Hematopoietic multipotent progenitor cell (in vitro differentiated cells): ENCODE measurements at places on chromosomes 2 and 18. TPM values are rescaled to one million over a fixed set of nuclear protein-coding genes. Genes with fewer than 3 reads are reported as not detected.

DNA sequence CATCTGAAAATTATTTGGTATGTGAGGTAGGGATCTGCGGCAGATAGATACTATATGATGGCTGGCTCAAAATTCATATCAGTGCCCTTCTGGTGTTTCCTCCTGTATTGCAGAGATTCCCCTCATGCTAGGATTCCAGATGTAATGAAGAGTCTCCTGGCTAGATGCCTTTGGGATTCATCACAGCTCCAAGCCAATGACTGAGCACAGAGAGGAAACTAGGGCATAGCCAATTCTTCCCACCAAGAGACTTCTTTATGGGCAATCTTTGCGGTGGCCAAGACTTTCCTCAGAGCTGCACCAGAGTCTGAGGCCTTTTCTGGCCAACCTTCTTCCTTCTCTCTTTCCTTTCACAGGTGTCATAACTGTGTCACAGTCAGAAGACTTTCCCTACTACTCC is 25.5 kb upstream of the CIB4 start:
- DNase-seq: no peak

DNA sequence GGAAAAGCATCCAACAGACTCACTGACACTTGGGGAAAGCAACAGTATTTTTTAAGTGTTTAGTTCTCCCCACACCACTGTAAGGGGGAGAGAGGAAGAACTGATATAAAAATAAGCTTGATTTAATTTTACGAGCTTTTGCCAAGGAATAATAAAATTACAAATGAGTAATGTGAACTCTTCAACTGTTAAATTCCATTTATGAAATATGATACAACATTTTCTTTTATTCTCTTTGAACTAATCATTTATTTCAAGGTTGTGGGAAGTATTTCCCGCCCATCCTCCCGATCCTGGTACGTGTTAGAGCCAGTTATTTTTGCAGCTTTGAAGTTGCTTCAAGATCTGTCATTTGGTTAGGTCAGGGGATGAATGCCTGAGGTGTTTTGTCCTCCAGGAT is 35.2 kb downstream of the WDPCP start:
- DNase-seq: no peak

GRCh38 chr18:35516351-35516750 is 18.6 kb upstream of the INO80C start:
- DNase-seq: no peak

- DNase-seq: no peak
These were observed 138.7 kb upstream of the CCDC150 start for GRCh38 chr2:196500686-196501431.

GRCh38 chr2:188293601-188294351 is 2.1 kb downstream of the GULP1 start:
- DNase-seq: no peak

DNA sequence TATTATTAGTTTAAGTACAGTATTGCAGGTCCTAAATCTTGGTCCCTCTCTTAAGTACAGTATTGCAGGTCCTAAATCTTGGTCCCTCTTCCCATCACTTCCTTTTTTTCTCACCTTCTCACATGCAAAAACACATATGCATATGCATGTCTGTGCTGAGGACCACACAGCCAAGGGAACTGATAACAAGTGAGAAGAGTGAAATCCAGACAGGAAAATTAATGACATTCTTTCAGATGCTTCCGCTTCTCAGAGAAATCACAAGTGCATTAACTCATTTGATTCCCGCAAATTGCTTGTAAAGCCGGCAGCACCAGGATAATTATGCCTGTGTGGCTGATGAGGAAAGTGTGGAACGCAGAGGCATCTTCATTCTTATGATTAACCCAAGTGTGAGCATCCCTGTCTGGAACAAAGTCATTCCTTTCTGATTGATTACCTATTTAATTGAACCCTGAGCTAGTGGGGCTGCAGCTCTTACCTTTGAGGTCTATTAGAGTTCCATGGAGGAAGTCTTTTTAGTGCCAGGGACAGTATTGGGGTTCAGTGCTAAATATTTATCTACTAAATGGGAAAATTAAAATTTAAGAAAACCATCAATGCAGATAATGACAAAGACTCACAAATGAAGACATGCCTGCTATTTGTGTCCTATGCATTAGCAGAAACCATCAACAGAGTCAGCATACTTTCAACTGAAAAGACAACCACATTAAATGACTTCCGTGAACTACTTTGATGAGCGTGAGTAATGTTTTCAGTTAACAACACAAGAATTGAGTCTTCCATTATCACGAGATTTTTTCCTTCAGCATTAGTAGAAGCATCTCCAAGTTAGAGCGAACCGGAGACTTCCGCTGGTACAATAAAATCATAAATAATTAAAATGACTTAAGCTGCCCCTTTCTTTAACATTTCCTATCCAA is 220.4 kb upstream of the SLC35G4 start:
- no peak for DNase-seq

GRCh38 chr18:57915865-57916582 is 112.9 kb upstream of the ATP8B1 start:
- DNase-seq: no peak

GRCh38 chr2:51220606-51221005 is 188.7 kb upstream of the NRXN1 start:
- no peak for DNase-seq

DNA sequence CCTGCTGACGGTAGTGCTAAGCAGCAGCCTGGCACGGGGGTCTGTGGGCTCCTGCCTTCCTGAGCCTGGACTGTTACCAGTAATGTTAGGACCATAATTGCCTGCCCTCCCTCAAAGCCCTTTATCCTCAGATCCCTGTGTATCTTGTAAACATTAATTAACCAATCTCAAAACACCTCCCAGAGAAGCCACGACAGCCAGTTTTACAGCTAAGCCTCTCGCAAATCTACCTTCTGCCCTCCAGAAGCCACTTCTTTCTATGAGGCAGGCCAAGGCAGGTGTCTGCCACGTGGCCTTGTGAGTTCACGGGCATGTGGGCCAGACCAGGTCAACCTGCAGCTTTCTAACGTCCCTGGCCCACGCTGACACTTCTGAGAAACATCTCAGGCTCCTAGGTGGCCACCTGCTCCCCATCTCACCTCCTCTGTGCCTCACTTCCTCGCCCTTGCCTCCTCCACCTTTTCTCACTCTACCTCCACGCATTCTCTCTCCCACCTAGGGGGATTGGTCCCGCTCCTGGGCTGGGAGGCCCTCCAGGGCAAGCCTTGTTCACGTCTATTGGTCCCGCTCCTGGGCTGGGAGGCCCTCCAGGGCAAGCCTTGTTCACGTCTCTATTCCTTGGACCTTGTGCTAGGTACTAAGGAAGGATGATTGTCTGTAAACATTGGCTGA is 64.3 kb downstream of the EDAR start:
- DNase-seq: no peak

DNA sequence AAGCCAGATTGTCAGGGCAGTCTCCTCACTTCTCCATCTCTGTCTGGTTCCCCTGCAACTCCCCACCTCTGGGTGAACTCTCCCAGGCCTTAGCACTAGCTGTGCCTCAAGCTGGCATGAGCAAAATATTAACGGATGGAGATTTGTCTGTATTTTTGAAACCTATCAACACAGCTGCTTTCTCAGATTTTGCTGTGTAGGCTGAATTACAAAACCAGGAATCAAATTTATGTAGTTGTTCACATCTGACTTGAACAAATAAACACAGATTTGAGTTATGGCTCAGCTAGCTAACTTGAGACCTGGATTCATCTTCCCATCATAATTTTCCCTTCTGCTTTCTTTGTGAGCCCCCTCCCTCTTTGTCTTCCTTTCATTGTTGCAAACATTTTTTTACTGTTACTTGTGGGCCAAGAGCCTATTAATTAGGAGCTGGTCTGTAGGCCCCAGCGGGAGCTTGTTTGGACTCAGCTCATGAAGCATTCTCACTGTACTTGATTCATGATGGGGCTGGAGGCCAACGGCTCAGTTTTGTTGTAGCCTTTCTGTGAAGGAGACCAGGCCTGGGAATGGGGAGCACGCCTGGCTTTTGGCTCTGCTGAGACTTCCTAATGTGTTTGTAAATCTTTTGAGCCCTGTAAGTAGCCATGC is 164.1 kb upstream of the GATA6 start:
- DNase-seq: no peak

- no peak for DNase-seq
These were observed 110.0 kb downstream of the TCF4 start for GRCh38 chr18:55477860-55478581.

GRCh38 chr2:194383401-194383800 is 1273.6 kb upstream of the SLC39A10 start:
- no peak for DNase-seq

The EMILIN2 gene
- 24.0 TPM for total RNA-seq

The LYPD6B gene
- 0.81 TPM for total RNA-seq

The NT5C1B gene
- not detected for total RNA-seq

The TUBA4B gene
- total RNA-seq: not detected

The GEN1 gene
- 4.0 TPM for total RNA-seq

The TYMS gene
- 22.6 TPM for total RNA-seq

The EPB41L5 gene
- total RNA-seq: 2.2 TPM

The MEIS1 gene
- total RNA-seq: 96.9 TPM

The GKN1 gene
- not detected for total RNA-seq

The AQP4 gene
- not detected for total RNA-seq
